Stimulated activated CD8-positive, alpha-beta memory T cell treated with anti-CD3 and anti-CD28 coated beads, Interleukin-2, amount 100 ng/mL, for 1 hour (primary cell): ENCODE measurements at places on chromosomes 16 and 17.

DNA sequence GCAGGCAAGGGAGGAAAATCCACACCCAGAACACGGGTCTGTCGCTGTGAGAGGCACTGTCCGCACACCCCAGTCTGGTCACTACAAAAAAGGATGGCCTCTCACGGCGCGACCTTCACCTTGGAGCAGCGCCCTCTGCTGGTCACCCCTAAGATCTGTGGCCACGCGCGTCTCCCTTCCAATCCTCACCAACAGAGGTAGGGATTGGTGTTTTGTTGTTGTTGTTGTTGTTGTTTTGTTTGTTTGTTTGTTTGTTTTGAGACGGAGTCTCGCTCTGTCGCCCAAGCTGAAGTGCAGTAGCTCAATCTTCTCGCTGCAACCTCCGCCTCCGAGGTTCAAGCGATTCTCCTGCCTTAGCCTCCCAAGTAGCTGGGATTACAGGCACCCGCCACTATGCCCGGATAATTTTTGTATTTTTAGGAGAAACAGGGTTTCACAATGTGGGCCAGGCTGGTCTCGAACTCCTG lies 15.0 kb upstream of the C17orf58 start:
- peak; percentile 24 for DNase-seq

DNA sequence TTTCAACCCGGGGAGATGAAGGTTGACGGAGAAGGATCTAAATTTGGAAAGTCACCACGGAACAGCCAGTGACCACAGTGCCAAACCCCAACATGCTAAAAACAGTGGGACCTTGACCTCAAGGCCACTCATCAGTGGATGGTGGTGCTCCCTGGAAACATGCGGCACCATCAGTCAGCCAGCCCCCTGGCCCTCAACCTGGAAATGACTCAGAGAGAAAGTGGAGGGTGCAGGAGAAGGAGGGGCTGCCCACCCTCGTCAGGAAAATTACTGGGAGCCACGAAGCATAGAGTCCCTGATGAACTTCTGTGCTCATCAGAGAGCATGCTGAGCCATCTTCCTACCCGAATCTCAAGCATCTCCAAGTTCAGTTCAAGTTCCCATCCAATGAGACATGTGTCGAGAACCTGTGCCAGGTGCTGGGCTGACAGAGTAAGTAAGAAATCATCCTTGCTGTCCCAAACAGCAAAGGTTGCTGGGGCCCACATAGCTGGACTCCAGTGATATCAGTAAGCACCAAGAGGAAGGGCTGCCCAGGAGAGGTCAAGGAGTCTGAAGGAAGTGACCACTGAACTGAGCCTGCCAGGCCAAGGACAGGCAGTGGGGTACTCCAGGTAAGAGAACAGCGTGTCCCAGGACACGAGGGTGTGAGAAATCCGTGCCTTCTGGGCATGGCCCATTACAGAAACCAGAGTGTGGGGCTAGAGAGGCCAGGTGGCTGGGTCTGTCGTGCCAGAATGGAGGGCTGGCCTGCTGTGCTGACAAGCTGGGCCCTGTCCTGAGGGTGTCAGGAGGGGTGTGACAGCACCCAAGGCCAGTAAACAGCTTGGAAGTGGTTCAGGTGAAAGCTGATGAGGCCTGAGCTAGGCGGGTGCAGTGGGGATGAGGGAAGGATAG lies 5.2 kb downstream of the PECAM1 start:
- peak; percentile 33 for DNase-seq

GRCh38 chr16:4319454-4320421 lies 3.9 kb downstream of the GLIS2 start:
- no peak for DNase-seq

DNA sequence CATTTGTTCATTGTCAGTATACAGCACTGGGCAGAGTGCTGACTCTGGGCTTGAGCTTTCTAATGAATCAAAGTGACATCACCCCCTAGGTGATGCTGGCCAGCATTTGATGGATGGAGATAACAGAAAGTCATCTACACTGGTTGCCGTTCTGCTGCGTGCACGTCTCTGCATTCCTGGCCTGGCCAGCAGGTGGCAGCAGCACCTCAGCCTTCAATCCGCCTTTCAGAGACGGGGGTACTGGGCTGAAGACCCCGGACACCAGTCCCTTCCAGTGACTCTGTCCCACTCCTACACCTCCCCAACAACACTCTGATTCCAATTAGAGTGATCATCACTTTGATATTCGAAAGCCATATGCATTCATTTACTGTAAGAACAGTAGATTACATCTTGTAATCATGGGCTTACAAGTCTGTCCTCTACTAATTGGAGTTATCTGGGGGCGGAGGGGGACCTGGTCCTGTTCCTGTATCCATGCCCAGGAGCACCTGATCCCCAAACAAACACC lies 6.0 kb downstream of the CPSF4L start:
- DNase-seq = peak; percentile 23

DNA sequence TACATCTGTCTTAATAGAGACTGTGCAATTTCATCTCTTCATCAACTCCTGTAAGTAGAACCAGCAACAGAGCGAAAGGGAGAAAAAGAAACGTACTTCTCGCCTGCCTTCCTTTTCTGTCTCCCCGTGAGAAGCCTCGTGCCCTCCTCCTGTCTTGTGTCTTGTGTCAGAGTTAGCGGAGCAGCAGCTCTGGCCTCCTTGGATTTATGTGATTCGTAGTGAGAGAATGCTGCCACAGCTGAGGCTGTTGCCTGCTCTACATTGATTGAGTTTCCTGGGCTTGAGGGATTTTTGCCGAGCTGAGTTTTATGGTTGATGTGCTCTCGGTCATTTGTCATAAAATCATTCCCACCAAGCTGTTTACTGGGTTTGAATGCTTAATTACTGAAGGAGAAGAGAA lies 579.1 kb upstream of the RBFOX1 start:
- no peak for DNase-seq

GRCh38 chr17:80212109-80212508 lies 8.0 kb downstream of the SGSH start:
- DNase-seq = no peak

DNA sequence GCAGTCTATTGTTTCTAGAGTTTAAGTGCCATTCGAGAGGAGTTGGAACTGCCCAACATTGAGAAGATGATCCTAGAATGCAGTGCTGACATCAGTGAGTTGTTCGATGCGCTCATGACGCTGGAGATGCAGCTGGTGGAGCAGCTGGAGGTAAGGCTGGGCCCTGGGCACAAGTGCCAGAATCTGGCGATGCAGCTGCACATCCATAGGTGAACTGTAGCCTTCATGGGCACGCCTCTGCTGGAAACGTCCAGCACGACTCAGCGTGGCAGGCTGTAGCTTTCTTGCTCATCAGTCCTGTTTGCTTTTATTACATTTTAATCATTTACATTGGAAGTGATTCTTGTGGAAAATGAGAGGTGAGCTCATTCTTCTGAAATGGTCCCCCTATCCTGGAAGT lies 31.7 kb downstream of the DRC3 start:
- no peak for DNase-seq

- DNase-seq = no peak
Measured at GRCh38 chr16:1428511-1428910, 2.4 kb upstream of the PERCC1 start.

DNA sequence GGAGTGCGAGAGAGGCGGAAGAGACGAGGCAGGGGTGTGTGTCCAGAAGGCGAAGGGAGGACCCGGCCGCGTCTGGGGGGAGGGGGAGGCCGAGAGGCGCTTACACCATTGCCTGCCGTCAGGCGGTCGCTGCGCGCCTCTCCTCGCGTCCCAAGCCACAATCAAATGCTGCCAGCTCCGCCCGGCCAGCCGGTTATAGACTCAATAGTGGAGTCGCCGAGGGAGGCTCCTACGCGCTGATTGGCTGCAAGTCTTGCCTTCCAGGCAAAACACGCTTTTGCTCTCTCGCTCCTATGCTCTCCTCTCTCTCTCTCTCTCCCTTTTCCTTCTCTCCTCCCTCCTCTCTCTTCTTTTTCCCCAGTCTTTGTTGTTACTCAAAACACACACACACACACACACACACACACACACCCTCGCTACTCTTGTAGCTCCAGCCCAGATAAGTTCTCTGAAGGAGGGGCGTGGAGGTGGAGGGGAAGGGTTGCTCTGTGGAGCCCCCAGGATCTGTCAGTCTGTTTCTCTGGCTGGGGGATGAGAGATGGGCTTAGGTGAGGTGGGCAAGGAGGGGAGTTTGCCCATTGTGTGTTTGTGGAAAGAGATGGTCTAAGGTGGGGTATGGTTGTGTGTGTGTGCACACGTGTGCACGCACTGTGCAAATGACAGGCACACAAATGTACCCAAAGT lies at the start of gene DLX3:
Gene DLX3, minus strand, starts transcription at position 170 of the 684 bp plus-strand sequence. CDS start 226 bp downstream, outside the sequence.
- DNase-seq = no peak

GRCh38 chr16:20676268-20676825 lies 21.1 kb downstream of the ACSM1 start:
- no peak for DNase-seq

- DNase-seq = no peak
Measured at GRCh38 chr16:24062270-24062817, 193.8 kb upstream of the CACNG3 start.

DNA sequence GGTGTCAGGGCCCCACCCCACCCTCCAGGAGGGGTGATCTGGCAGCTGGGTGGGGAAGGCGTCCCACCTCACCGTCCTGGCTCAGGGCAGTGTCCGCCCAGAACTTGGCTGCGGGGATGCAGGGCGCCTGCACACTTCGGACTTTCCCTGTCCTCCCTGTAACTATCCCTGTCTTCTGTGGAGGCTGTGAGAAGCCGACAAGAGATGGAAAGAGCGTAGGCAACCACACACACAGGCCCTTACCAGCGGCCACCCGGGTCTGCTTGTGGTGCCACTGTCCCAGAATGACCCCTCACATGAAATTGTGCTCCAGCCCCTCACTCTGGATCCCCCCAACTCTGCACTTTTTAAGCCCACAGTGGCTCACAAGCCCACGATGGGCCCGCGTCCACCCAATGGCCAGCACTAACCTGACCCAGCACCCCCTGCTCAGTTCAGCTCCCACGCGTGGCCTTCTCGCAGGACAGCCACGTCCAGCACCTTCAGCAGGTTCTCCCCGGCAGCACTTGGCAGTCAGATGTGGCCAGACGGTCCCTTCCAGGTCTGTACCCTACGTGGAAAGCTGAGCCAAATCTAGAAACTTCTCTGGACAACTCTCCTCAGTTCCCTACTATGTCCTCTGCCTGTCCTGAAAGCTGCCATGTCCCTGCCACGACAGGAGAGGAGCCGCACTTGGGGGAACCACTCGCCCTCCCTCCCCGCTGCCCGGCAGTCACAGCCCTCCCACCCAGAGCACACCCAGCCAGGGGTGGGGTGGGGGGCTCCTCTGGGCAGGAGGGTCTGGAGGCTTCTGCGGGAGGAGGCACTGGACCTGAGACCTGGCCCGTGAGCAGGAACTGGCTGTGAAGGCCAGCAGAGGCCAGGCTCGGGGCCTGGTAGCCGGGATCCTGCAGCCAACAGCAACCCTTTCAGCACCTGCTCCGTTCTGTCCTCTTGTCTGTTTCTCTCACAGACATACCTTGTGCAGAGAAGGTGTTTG lies 38.0 kb downstream of the PEMT start:
- no peak for DNase-seq

DNA sequence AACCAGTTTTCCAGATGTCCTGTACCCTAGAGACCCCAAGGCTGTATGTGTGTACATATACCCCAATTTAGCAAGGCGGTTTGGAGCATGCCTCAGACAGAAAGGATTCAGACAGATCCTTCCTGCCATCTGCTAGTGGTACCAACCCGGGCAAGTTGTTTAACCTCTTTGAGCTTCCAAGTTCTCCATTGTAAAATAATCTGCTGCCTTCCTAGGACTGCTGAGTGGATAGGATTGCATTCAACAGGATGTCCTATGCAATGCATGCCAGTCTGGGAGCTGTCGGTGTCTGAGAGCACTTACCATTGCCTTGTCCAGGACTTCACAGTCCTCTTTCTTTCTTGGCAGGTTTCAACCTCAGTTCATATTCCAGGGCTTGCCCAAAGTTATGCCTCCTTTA lies 1.9 kb downstream of the CDH13 start:
- DNase-seq = no peak

DNA sequence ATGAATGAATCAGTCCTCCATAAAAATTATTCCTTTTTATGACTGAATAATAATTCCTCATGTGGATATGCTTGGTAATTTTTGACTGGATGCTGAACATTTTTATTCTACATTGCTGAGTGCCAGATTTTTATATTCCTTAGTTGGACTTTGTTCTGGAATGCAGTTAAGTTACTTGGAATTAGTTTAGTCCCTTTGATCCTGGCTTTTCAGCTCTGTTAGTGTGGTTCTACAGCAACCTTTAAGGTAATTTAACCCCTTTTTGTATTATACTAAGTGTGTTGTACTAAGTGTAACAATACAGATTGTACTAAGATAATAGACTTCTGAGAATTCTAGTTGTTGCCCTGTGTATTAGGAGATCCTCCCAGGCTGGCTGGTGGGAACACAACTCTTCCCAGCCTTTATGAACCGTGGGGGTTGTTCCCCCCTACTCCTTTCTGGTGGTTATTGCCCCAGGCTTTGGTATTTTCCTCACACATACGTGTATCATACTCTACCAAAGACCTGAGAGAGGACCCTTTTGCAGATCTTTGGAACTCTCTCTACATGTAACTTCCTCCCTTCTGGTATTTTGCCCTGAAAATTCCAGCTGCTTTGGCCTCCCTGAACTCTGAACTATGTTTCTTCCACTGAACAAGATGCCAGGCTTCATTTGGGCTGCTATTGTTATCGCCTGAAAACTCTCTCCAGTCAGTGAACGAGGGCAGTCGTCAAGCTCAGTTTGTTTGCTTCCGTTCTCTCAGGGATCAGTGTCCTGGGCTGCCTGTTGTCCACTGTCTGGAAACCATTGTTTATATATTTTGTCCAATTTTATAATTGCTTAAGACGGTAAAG lies 30.5 kb downstream of the TANGO6 start:
- no peak for DNase-seq

GRCh38 chr17:31907342-31907962 lies 5.9 kb upstream of the UTP6 start:
- DNase-seq = no peak

DNA sequence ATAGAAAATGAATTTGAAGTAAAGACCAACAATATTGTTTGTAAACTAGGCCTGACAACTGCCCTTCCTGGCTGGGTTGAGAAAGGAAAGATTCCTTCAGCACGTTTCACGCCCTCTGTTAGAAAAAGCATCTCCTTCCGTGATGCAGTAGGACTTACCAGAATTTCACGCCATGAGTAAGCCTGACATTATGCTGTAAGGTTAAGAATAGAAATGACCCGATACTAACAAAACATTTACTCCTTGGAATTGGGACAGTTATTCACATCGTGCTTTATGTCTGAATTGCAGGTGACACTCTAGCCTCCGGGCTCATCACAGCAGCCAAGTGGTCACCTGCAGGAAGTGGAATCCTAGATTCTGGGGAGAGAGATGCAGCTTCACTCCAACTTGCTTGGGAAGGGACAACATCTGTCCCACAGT lies 17.5 kb downstream of the MARCHF10 start:
- no peak for DNase-seq

DNA sequence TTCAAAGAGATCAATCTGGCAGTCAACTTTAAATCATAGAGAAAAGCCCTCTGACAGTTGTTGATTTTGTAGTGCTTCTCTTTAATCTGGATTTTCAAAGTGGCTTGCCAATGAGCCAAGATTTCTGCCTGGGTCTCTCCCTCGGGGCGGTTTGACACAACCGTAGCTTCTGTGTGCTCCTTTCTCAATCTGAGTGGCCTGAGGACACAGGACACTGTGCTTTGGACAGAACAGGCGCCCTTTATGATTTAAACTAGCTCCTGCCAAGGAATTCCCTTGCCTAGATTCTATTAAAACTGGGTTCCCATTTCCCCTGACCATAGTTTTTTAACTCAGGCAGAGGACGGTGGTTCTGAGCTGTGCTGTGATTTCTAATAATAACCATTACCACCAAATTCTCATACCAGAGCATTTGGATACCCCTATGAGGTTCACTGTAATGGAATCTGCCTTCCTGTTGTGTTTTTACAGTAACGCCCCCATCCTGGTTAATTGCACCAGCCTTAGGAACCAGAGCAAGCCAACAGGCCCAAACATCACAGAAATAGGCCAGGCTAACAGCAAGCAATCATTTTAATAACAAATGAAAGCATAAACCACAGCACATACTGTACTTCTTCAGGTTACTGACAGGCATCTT lies 4.0 kb downstream of the ZFHX3 start:
- DNase-seq = no peak
